ENCODE measurements at places on chromosomes 7 and 10. TPM values are rescaled to one million over a fixed set of nuclear protein-coding genes. Genes with fewer than 3 reads are reported as not detected.

GRCh38 chr7:30873207-30873606 is 38.4 kb upstream of the AQP1 start:
- no peak overlapping the region for H3K4me3 ChIP-seq
- peaks cover 16% of the 10 kb centered on the region for H3K4me1 ChIP-seq
- H3K27ac ChIP-seq, result no peak overlapping the region

DNA sequence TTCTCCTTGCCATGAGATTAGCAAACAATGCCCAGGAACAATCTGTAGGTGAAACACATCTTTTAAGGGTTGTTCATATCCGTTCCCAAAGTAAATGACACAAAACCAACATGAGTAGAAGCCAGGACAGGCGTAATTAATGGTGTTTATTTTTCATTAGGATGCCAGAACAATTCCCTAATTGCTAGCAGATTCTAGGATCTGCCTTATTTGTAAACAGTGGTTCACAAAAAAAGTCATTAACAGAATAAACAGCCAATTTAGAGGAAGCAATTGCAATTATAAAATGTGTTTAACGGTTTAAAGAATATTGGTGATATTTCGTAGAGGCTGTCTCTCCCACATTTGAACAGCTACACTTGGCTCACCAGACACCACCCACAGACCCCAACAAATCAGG is 250.6 kb upstream of the GPR26 start:
- no peaks in the 10 kb centered on the region for H3K4me1 ChIP-seq
- no peak for DNase-seq
- no peaks in the 10 kb centered on the region for H3K27me3 ChIP-seq
- no peak overlapping the region for H3K4me3 ChIP-seq

GRCh38 chr10:45599646-45600045 is 72.9 kb downstream of the ZFAND4 start:
- no peak for DNase-seq
- no peak overlapping the region for H3K27ac ChIP-seq
- no peaks in the 10 kb centered on the region for H3K36me3 ChIP-seq
- H3K4me3 ChIP-seq, result no peak overlapping the region
- peaks cover 3% of the 10 kb centered on the region for H3K4me1 ChIP-seq

- no peaks in the 10 kb centered on the region for H3K4me1 ChIP-seq
- no peak overlapping the region for H3K4me3 ChIP-seq
- no peak for DNase-seq
Measured at GRCh38 chr7:51356849-51357516, 40.4 kb upstream of the COBL start.

DNA sequence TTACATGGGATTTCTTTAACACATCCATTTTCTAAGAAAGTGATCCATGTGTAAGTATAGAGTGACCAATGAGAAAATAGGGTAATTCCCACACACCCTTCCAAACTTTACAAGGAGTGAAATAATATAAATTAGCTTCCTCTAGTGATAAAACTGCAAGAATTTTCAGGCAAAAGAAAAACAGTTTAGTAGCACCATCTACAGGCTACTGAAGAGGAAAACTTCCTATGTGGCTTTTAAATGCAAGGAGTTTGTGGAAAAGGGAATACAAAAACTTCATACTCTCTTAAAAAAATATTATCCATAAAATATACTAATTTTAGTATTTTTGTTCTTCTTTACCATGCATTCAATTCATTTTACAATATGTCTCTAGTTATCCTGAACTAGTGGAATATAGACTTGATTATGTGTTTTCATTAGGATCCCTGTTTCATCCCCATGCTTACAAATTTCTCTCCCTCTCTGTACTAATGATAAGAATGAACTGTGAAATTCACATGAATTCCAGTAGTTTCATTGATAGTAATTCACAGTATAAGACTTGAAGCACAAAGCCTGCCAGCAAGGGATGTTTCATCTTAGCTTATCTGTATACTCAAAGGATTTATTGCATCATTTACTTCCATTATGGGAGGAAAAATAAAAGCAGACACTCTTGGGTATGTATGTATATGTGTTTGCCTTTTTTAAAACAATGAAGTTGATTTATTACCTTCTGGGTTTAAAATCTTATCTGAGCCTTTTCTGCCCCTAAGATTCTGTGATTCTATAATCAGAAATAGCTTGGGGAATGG is 442.9 kb downstream of the AUTS2 start:
- H3K27me3 ChIP-seq, result no peaks in the 10 kb centered on the region
- peak; percentile 31 for DNase-seq
- peaks cover 16% of the 10 kb centered on the region for H3K4me1 ChIP-seq
- no peaks in the 10 kb centered on the region for H3K36me3 ChIP-seq

DNA sequence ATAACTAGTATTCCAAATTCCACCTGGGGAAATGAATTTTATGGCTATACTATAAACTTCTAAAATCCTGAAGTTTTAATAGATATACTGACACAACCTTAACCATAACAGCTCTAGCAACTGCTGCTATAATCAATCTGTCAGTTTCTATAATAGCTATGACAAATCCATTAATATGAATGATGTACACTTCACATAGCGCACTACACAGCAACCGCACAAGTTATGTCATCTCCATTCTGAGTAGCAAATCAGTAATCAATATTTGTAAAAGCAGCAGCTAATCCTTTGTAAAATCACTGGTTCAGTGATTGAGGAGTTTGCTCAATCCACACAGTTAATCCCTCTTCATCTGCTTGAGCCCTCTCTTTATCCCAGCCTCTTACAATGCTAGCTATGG is 105.3 kb downstream of the SKAP2 start:
- no peaks in the 10 kb centered on the region for H3K4me1 ChIP-seq
- no peaks in the 10 kb centered on the region for H3K27me3 ChIP-seq
- no peak for DNase-seq
- no peak overlapping the region for H3K27ac ChIP-seq
- no peak overlapping the region for H3K4me3 ChIP-seq

DNA sequence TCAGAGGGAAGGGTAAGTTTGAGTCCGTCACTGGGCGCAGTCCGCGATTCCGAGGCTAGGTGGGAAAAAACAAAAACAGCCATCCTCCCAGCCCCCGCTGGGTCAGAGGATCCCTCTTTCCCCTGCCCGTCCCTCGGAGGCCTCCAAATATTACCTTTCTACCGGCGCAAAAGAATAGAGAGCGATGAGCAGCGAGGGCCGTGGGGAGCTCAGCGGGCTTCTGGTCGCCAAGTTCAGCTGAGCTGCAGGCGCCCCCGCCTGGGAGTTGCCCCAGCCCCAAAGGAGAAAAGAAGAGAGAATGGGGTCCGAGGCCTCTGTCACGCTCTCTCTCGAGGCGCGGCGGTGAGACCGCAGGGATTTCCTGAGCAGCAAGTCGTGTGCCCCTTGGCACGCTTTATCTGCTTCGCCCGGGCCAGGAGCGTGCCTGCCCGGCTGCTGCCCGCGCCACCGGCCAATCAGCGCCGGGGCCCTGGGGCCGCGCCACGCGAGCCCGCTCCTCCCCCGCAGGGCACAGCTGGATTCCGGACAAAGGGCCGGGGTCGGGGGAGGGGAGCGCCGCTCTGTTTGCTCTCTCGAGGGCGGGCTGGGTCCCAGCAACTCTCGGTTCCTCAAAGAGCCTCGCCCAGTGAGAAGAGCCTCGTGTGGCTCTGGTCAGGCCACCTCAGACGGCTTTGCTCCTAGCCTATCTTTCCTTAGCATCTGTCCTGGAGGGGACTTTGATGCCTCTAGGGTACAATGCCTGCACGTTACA is at the start of gene NEUROG3:
Gene NEUROG3, minus strand, starts transcription at position 367 of the 751 bp plus-strand sequence. CDS start 379 bp downstream, outside the sequence.
- DNase-seq, result peak; percentile 65
- peaks cover 62% of the 10 kb centered on the region for H3K4me1 ChIP-seq

- H3K27me3 ChIP-seq, result no peaks in the 10 kb centered on the region
- no peak overlapping the region for H3K27ac ChIP-seq
- no peaks in the 10 kb centered on the region for H3K4me1 ChIP-seq
- DNase-seq, result no peak
Measured at GRCh38 chr7:135448753-135449152, 61.1 kb downstream of the CNOT4 start.

Gene SLC26A3
- not detected for total RNA-seq

Gene ENTPD1
- 0.46 TPM for total RNA-seq
